NCI-H2081 (cell line): ENCODE measurements at places on chromosomes 3 and 15.

GRCh38 chr3:147118611-147119010 lies 287.7 kb downstream of the ZIC4 start:
- no peak for DNase-seq

GRCh38 chr3:105807701-105808100 lies 61.1 kb downstream of the CBLB start:
- no peak for DNase-seq

GRCh38 chr3:101212730-101213129 lies 107.6 kb downstream of the IMPG2 start:
- no peak for DNase-seq

DNA sequence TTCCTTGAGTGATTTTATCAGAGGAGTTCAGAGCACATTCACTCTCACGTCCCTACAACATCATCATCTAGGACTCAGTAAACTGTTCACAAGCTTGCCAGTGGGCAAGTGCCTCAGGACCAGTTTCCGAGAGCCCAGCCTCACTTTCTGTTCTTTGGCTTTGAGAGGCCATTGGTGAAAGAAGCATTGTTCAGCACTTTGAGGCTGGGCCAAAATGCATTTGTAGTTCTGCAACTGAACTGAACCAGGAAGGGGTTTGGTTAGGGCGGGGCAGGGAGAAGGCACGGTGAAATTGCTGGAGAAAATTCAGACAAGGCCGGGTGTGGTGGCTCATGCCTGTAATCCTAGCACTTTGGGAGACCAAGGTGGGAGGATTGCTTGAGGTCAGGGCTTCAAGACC lies 222.1 kb upstream of the CHRM5 start:
- DNase-seq = no peak

DNA sequence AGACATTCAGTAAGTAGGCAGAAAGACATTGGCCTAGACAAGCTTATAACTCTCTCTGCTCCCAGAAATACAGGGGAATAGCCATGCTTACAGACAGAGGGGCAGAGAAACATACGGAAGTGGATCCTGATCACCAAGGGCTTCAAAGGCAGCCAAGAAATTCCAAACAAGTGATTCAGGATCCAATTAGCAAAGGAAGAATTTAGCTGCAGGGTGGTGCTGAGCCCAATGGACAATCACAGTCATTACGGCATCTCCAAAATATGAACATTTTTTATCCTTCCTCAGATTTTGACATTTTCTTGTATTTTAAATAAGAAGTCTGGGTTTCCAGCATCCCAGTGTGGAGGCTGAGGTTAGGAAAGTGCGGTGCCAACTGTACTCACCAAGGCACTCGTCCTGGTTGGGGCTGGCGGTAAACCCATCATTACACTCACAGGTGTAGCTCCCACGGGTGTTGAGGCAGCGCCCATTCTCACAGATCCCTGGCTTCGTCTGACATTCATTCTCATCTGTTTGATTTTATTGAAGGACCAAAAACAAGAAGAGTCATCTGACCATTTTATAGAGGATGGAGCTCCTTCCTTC lies 96.8 kb downstream of the DUT start:
- DNase-seq = no peak

GRCh38 chr3:171876680-171877147 lies 33.6 kb downstream of the TMEM212 start:
- no peak for DNase-seq

DNA sequence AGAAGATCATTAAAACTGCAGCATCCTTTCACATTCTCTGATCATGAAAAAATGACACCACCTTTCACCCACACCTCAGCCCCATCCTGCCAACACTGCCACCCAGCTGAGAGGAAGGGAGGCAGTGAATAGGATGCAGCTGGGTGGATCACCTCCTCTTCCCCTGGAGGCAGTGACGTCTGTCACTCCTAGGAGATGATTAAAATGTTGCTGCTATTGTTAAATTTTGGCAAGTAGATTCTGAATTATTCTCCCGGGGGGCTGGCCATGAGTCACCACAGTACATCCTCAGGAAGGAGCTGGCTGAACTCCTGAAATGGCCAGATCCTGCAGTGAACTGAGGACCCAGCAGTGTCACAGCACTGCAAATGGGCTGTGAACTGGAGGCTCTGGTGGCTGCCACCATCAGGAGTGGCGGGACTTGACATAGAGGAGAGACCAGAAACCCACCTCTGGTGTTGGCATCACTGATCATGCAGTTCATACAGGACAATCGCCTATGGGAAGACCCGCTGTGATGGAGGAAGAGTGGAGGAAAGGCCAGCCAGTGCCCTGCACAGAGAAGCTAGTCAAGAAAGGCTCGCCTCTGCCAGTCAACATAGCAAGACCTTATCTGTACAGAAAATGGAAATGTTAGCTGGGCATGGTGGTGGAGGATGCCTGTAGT lies 199.1 kb downstream of the FAM43A start:
- DNase-seq = no peak

GRCh38 chr15:58694641-58695398 lies 54.7 kb downstream of the ADAM10 start:
- no peak for DNase-seq

- DNase-seq = no peak
Measured at GRCh38 chr15:84595660-84596059, 5.1 kb upstream of the ZSCAN2 start.

GRCh38 chr3:57544181-57545125 lies at the start of gene DNAH12:
DNAH12 (minus strand) TSS chr3:57544344; CDS start chr3:57542870, 1,474 bp downstream.
- DNase-seq = peak; percentile 69

GRCh38 chr3:42052132-42052483 lies 39.0 kb upstream of the TRAK1 start:
- DNase-seq = no peak

- DNase-seq = no peak
Measured at GRCh38 chr15:75161106-75161916, 40.4 kb upstream of the C15orf39 start.

GRCh38 chr15:31598620-31599019 lies 272.0 kb downstream of the KLF13 start:
- no peak for DNase-seq
